Panc1 (cell line): ENCODE measurements at places on chromosomes 4 and X.

- DNase-seq = no peak
These were observed 28.8 kb downstream of the AMELX start for GRCh38 chrX:11321986-11322385.

DNA sequence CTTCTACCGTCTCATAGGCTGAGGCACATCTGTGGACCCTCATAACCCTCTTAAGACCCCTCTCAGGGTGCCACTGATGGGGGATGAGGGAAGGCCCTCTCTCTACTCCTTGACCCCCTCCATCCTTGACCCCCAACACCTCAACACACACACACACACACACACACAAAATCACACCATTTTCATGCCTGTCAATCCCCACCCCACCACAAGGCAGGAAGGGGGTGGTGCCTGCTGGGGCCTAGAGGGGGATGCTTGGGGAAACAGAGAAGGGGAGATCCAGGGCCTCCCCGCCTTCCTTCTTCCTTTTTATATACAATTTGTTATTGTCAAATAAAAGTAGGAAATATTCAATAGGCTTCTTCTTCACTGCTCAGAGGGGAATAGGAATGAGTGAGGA, 1.2 kb upstream of the EBP start:
- no peak for DNase-seq

GRCh38 chr4:33989820-33990443, 2254.4 kb downstream of the ARAP2 start:
- DNase-seq = no peak

GRCh38 chr4:156596026-156596425, 375.6 kb downstream of the PDGFC start:
- no peak for DNase-seq

DNA sequence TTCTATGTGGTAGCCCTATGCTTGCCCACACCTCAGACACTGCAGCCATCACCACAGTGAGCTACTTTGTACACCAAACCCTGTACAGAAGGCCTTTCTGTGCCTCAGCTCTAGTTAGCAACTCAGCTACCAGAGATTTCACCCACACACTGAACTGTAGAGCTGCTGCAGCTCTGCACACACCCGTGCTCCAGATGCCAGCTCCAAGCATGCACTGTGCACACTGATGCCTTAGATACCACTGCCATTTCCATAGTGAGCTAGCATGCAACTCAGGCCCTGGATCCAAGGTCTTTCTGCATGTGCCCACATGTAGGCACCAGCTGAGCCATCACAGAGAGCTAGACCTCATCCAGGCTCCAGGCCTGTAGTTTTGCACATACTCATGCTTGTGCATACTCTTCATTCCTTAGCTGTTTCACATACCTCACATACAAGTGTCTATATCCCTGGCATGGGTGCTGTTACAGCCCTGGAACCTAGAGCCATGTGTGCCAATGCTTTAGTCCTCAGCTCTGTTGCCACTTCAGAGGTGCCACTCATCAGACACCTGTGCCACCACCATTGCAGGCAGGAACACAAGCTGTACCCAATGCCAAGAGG, 423.5 kb upstream of the NDST3 start:
- DNase-seq = no peak

DNA sequence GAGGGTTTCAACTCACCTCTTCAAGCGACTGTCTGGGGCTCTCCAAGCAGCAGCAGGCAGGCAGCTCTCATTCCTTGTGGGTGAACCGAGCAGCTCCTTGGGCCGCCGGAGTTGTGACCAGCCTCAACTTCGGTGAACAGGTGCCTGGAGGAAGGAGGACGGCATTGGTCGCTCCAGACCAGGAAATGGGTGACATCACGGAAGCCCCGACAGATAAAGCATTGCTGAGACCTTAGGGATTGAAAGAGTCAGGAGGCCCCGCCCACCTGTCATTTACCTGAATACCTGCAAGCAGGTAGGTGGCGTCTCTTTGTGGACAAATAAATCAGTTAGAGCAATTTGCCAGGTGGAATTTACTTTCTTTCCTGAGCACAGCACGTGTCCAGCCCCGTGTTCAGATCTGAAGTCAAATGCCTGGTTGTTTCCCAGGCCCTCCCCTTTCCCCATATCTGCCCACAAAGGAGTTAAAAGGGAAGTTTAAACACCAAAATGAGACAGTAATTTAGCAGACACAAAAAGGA, at the start of gene LNX1:
LNX1 (minus strand) TSS at position 115 of the 521 bp plus-strand sequence. CDS start 17,484 bp downstream, outside the sequence.
- DNase-seq = no peak

DNA sequence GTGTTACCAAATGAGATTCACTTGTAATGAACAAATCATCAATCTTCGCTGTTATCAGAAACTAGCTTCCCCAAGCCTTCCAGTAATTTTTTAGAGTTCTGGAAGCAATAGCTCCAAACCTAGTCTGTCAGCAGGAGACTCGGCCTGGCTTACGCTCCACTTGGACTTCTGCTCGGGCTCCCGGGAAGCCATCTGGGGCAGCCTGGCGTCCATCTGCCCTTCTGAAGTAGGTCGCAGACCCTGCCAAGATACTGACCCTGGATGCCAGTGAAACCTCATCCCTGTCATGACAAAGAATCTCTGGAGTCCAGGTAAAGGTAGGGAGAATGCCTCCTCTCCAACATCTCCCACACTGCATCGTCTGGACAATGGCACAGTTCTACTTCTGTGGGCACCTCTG, 493.8 kb upstream of the ZFP42 start:
- DNase-seq = no peak

GRCh38 chr4:1910643-1911042, 39.5 kb downstream of the NSD2 start:
- no peak for DNase-seq

DNA sequence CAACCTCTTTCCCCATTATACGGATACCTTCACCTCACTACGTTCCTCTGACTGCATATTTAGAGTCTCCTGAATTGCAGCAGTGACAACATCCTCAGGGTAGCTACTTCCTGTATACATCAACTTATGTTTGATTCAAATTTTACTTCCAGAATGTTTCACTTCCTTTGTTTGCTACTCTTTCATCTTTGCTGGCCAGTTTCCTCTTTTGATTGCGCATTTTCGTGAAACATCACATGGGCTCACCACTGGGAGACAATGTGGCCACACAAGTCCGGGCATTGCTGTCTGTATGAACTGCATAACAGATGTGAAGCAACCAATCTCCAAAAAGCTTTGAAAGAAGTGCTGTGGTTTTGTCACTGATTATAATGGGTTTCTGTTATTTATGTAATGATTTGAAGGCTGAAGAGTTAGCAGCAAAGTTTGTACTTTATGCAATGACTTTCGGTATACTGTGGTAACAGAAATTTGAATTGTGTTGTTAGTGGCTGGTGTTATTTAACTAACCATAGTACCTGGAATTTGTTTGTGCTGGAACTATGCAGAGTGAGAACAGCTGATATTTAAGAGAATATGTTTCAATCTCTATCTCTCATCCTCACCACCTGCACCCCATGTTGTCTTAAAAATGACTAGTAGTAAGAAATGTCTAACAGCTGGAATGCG, 7.4 kb downstream of the SNCA start:
- DNase-seq = no peak

DNA sequence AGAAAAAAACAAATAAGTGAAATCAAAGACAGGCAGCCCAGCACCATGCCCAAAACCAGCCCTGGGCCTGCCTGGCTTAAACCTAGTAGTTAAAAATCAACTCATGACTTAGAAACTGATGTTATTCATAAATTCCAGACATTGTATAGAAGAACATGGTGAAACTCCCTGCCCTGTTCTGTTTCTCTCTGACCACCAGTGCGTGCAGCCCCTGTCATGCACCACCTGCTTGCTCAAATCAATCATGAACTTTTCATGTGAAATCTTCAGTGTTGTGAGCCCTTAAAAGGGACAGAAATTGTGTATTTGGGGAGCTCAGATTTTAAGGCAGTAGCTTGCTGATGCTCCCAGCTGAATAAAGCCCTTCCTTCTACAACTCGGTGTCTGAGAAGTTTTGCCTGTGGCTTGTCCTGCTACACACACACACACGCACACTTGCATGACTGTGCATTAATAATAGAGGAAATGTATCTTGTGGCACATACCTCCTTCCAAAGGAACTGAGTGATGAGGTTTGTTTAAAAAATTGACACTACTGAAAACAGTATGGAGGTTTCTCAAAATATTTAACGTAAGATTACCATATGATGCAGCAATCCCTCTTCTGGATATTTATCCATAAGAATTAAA, 39.2 kb upstream of the UGT2B7 start:
- no peak for DNase-seq

DNA sequence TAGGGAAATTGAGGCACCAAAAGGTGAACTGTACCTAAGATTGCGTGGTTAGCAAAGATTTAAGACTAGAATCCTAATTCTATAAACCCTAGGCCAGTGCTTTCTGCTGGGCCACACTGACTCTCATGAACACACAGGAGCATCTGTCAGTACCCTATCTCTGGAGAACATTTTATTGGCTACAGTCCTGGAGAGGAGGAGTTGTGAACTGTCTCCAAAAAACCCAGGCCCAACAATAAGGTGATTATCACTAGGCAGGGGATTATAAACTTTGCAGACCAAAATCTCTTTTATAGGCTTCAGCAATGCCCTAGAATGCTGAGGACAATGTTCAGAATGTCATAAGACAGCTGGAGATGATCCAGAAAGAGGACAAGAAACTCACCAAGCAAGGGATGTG, 24.1 kb downstream of the OPHN1 start:
- DNase-seq = no peak

DNA sequence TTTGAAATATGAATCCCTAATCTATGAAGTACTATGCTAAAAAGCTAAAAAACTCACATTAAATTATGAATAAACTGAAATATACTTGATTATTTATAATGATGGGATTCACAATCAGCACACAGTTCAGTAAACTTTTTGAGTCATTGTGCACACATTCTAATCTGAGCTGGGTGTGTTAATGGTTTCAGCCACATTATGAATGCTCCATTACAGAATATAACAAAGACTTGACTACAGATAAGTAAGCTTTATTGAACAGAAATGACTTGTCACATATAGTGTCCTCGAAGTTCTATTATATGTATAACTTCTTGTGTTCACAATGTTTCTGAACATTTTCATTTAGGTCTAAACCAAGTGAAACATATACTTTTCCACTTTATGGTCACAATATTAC, 1649.9 kb upstream of the IGFBP7 start:
- DNase-seq = no peak

- DNase-seq = no peak
These were observed 88.0 kb downstream of the LEF1 start for GRCh38 chr4:108080747-108081146.

DNA sequence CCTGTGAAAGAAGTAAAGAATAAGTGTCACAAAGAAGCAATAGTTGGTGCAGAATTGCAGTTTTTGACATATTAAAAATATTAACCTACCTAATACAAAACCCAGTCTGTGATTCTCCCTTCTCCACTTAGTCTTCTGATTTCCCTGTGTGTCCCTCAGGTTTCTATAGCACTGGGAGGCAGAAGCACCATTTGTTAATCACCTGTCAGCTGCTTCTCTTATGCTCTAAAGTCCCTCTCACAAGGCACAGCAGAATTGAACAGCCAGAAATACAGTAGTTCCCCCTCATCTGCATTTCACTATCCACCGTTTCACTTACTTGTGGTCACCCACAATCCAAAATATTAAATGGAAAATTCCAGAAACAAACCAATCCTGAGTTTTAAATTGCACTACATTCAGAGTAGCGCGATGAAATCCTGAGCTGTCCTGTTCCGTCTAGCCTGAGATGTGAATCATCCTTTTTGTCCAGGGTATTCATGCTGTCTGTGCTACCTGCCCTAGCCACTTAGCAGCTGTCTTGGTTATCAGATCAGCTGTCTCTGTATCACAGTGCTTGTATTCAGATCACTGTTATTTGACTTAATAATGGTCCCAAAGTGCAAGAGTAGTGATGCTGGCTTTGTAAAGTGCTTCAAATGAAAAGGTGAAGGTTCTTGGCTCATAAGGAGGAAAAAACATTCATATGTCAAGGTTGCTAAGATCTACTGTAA, 984.1 kb upstream of the GRID2 start:
- DNase-seq = no peak

DNA sequence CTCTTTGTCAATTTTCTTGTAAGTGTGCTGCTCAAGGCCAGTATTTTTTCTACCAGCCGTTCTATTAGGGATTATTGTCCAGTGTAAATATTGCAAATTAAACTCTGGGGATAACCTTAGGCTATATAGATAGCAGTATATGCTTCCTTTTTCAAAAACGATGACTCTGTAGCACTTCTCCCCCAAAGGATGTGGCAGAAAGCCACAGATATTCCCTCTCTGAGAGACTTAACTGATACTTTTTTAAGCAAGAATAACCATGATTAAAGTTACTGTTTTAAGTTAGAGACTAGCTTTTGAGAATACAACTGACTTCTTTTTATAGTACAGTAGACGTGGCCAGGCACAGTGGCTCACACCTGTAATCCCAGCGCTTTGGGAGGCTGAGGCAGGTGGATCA, 130.0 kb downstream of the FHIP1A start:
- DNase-seq = no peak

DNA sequence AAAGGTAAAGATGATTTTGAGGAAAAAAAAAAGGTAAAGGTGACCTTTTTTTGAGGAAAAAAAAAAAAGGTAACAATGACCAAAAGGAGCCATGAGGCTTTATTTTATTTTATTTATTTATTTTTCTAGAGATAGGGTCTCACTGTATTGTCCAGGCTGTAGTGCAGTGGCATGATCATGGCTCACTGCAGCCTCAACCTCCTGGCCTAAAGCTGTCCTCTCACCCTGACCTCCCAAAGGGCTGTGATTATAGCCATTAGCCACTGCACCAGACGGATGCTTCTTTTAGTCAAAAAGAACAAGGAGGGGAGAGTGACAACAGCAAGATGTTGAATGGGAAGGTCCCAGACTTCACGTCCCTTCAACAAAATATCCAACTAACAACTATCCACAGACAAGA, 30.4 kb downstream of the LRIT3 start:
- no peak for DNase-seq

- DNase-seq = no peak
These were observed 260.5 kb downstream of the SPATA18 start for GRCh38 chr4:52311464-52312125.

- no peak for DNase-seq
These were observed 202.9 kb downstream of the CHIC1 start for GRCh38 chrX:73765776-73766430.
